ENCODE measurements at places on chromosomes 3 and 15. TPM values are rescaled to one million over a fixed set of nuclear protein-coding genes. Genes with fewer than 3 reads are reported as not detected.
A peak's percentile ranks its signal among the peaks of the same experiment; 100 is the strongest.

Gene TM4SF4
- not detected for total RNA-seq

DNA sequence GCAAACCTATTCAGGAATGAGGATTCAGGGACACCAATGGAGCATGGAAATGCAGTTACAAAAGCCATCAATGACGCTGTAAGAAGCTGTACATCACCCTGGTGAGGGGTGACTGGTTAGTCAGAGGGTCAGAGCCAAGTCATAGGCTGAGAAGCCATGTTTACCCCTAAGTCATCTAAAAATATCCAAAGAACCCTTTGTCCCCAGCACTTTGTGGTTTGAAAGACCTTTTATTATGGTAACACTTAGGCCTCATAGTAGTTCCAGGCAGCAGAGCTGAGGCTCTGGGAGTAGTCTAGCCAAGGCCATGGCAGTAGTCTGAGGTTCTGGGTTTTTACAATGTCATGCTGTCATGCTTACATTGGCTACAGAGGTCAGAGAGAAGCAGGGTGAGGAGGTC is 131.2 kb downstream of the CTNNB1 start:
- H3K4me3 ChIP-seq, result no peak overlapping the region
- H3K27me3 ChIP-seq, result no peaks in the 10 kb centered on the region
- H3K27ac ChIP-seq, result no peak overlapping the region
- no peak for DNase-seq

Gene GOLIM4
- 36.8 TPM for total RNA-seq

DNA sequence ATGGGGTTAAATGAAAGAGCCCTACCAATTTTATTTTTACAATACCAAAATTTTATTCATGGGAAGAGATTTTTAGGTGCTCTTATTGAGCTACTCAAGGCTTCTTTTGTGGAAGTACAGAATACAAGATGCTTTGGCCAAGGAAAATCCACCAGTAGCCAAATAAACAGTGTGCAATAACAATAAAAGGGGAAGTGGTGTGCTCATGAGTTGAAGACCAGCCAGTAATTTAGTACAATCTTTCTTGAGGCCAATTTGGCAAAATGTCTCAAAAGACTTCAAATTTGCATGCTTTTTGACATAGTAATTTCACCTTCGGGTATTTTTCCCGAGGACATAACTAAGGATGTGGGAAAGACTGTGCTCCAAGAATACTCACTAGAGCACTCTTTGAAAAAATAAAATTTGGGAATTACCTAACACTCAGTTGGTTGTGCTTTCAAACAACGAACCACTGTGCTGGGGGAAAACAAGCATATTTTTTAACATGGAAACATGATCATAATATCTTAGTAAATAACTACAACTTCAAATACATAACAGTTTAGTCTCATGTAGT is 294.0 kb downstream of the DIPK2A start:
- H3K4me1 ChIP-seq, result peaks cover 11% of the 10 kb centered on the region
- no peaks in the 10 kb centered on the region for H3K27me3 ChIP-seq
- H3K27ac ChIP-seq, result no peak overlapping the region
- DNase-seq, result no peak

Gene TXNRD3
- 7.1 TPM for total RNA-seq

DNA sequence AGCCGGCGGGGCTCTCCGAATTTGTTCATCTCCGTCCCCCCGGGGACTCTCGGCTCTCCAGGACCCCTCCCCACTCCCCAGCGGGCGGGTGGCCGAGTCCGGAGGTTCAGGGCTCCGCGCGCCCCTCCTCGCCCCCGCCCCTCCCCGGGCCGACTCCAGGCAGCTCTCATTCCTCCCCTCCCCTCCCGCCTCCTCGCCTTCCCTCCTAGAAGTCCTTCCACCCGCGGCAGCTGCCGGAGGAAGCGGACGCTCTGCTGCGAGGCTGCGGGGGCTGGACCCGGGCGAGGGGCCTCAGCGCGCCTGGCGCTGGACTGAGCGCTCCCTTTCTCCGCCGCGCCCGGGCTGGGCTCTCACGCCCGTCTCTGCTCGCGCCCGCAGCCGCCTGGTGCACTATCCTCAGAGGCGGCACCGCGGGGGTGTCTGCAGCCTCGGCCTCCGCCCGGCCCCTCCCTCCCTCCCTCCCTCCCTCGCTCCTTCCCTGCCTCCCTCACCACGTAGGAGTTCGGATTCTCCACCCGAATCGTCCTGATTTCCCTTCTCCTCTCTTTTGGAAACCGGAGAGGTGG is at the start of gene ROBO2:
TSS of gene ROBO2 (plus strand) at position 494 of the 566 bp plus-strand sequence. CDS start 687 bp downstream, outside the sequence.
- peaks cover 10% of the 10 kb centered on the region for H3K4me1 ChIP-seq
- H3K4me3 ChIP-seq, result peak within 1 kb of the TSS; percentile 58
- H3K27me3 ChIP-seq, result no peaks in the 10 kb centered on the region
- peak within 1 kb of the TSS; percentile 67 for H3K27ac ChIP-seq

DNA sequence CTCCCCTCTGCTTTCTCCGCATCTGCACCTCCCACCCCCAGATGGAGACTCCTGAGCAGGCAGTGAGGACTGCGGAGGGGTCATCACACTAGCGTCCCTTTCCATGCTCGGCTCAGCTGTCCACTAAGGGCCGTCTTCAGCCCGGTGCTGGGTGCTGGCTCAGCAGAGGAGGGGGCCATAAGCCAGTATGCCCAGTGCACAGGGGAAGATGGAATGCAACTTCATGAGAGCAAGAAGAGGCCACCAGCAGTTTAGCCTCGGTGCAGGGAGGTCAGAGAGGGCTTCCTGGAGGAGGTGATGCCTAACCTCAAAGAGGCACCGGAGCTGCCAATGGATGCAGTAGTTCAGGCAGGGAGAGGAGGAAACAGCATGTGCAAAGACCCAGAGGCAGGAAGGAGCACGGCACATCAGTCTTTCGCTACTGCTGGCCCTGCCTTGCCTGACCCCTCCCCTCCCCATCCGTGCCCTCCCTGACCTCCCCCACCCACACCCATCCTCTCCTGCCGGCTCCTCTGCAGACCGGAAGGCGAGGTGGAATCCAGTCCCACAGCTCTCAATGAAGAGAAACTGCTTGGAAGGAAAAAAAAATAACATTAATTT is 15.2 kb upstream of the PLXND1 start:
- H3K4me3 ChIP-seq, result no peak overlapping the region
- no peak overlapping the region for H3K27ac ChIP-seq
- no peaks in the 10 kb centered on the region for H3K27me3 ChIP-seq
- no peaks in the 10 kb centered on the region for H3K36me3 ChIP-seq

Gene ITIH4
- 5.9 TPM for total RNA-seq

- no peaks in the 10 kb centered on the region for H3K36me3 ChIP-seq
- no peak overlapping the region for H3K27ac ChIP-seq
- H3K4me3 ChIP-seq, result no peak overlapping the region
These were observed 121.0 kb downstream of the SSR3 start for GRCh38 chr3:156433910-156434309.

GRCh38 chr3:146653978-146654377 is 48.8 kb upstream of the PLSCR5 start:
- no peaks in the 10 kb centered on the region for H3K27me3 ChIP-seq
- no peak overlapping the region for H3K27ac ChIP-seq
- H3K4me3 ChIP-seq, result no peak overlapping the region
- no peak for DNase-seq
- no peaks in the 10 kb centered on the region for H3K36me3 ChIP-seq

- H3K4me1 ChIP-seq, result peaks cover 12% of the 10 kb centered on the region
- H3K27ac ChIP-seq, result no peak overlapping the region
- no peak for DNase-seq
- H3K4me3 ChIP-seq, result no peak overlapping the region
These were observed 74.0 kb downstream of the SSR3 start for GRCh38 chr3:156480949-156481348.

- H3K27ac ChIP-seq, result peak overlapping the region; percentile 42
- no peak for DNase-seq
- H3K27me3 ChIP-seq, result no peaks in the 10 kb centered on the region
- peaks cover 56% of the 10 kb centered on the region for H3K4me1 ChIP-seq
- no peaks in the 10 kb centered on the region for H3K36me3 ChIP-seq
- no peak overlapping the region for H3K4me3 ChIP-seq
These were observed 46.5 kb upstream of the LIMD1 start for GRCh38 chr3:45547764-45548680.

GRCh38 chr15:100082761-100083402 is 258.9 kb downstream of the ADAMTS17 start:
- no peak overlapping the region for H3K4me3 ChIP-seq
- no peak overlapping the region for H3K27ac ChIP-seq
- no peaks in the 10 kb centered on the region for H3K36me3 ChIP-seq
- no peaks in the 10 kb centered on the region for H3K27me3 ChIP-seq
- no peaks in the 10 kb centered on the region for H3K4me1 ChIP-seq

DNA sequence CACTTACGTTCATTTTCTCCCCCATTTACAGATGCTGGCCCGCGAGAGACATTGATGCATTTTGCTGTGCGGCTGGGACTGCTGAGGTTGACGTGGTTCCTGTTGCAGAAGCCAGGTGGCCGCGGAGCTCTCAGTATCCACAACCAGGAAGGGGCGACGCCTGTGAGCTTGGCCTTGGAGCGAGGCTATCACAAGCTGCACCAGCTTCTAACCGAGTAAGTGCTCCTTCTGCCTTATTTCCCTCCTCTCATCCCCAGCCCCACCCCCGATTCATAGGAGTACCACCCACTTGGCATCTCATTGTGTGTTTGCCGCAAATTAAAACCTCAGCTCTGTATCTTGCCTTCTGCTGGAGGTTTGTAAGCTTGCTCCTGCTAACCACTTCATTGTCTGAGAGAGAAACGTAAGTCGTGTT is 163.3 kb downstream of the AKAP13 start:
- H3K27ac ChIP-seq, result peak overlapping the region; percentile 64
- DNase-seq, result no peak
- peaks cover 72% of the 10 kb centered on the region for H3K4me1 ChIP-seq
- no peaks in the 10 kb centered on the region for H3K27me3 ChIP-seq
- H3K36me3 ChIP-seq, result no peaks in the 10 kb centered on the region
- H3K4me3 ChIP-seq, result no peak overlapping the region

DNA sequence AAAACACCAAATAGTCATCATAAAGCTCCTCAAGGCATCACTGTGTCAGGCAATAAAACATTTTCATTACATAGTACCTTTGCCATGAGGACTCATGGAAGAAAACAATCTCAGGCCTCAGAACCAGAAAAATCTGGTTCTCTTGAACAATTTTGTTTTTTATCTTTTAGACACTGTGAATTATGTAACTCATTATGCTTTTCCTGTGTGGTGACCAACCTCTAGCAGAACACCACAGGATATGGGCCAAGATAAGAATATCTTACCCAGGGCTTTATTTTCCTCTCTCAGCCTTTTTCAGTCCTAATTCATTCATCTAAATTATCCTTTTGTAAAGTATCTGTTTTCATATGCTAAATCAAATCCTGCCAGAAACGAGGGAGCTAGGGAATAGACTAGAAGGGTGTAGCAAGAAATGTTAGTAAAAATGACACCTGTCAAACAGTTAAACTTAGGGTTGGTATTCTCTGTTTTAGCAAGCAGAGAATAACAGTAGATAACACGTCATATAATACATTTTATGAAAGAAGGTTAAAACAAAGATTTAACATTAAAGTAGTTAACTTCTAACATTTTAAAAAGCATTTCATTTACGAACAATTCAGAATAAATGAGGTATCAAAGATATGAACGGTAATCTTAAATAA is 111.1 kb downstream of the FBXL22 start:
- H3K4me3 ChIP-seq, result no peak overlapping the region
- peaks cover 55% of the 10 kb centered on the region for H3K36me3 ChIP-seq
- no peak overlapping the region for H3K27ac ChIP-seq
- H3K27me3 ChIP-seq, result no peaks in the 10 kb centered on the region
- H3K4me1 ChIP-seq, result peaks cover 9% of the 10 kb centered on the region

- peak overlapping the region; percentile 85 for H3K4me3 ChIP-seq
- H3K36me3 ChIP-seq, result no peaks in the 10 kb centered on the region
- peaks cover 31% of the 10 kb centered on the region for H3K4me1 ChIP-seq
- H3K27ac ChIP-seq, result peak overlapping the region; percentile 80
- H3K27me3 ChIP-seq, result no peaks in the 10 kb centered on the region
These were observed 642 bp downstream of the SCAP start for GRCh38 chr3:47475029-47475569.

GRCh38 chr15:96521386-96521785 is 190.9 kb downstream of the NR2F2 start:
- H3K27ac ChIP-seq, result no peak overlapping the region
- no peaks in the 10 kb centered on the region for H3K36me3 ChIP-seq
- H3K27me3 ChIP-seq, result no peaks in the 10 kb centered on the region
- DNase-seq, result no peak

GRCh38 chr3:49462222-49462621 is 7.8 kb upstream of the DAG1 start:
- H3K27ac ChIP-seq, result no peak overlapping the region
- no peak overlapping the region for H3K4me3 ChIP-seq
- H3K36me3 ChIP-seq, result no peaks in the 10 kb centered on the region
- H3K27me3 ChIP-seq, result no peaks in the 10 kb centered on the region

Measured in vagina (tissue), 2 donors.